Activated naive CD4-positive, alpha-beta T cell treated with anti-CD3 and anti-CD28 coated beads, Interleukin-2, amount 50 U/mL, for 72 hours (primary cell): ENCODE measurements at places on chromosomes 6 and 20.

GRCh38 chr6:89643406-89643805 is 4.9 kb upstream of the LYRM2 start:
- no peak for DNase-seq

- DNase-seq, result no peak
These were observed 143.8 kb downstream of the SYCP2 start for GRCh38 chr20:59789686-59790085.

- DNase-seq, result no peak
These were observed 42.5 kb downstream of the ID4 start for GRCh38 chr6:19879663-19880062.

- no peak for DNase-seq
These were observed 33.9 kb downstream of the ZNF133 start for GRCh38 chr20:18321976-18322950.

- no peak for DNase-seq
These were observed 252.9 kb upstream of the MAN1A1 start for GRCh38 chr6:119602215-119603178.

- DNase-seq, result no peak
These were observed 27.1 kb downstream of the RIPOR2 start for GRCh38 chr6:24908650-24909035.

- no peak for DNase-seq
These were observed 14.2 kb downstream of the TXLNB start for GRCh38 chr6:139277587-139277986.

- DNase-seq, result no peak
These were observed 159.3 kb upstream of the JARID2 start for GRCh38 chr6:15086348-15087158.

GRCh38 chr20:16517946-16518783 is 55.1 kb downstream of the KIF16B start:
- DNase-seq, result no peak

DNA sequence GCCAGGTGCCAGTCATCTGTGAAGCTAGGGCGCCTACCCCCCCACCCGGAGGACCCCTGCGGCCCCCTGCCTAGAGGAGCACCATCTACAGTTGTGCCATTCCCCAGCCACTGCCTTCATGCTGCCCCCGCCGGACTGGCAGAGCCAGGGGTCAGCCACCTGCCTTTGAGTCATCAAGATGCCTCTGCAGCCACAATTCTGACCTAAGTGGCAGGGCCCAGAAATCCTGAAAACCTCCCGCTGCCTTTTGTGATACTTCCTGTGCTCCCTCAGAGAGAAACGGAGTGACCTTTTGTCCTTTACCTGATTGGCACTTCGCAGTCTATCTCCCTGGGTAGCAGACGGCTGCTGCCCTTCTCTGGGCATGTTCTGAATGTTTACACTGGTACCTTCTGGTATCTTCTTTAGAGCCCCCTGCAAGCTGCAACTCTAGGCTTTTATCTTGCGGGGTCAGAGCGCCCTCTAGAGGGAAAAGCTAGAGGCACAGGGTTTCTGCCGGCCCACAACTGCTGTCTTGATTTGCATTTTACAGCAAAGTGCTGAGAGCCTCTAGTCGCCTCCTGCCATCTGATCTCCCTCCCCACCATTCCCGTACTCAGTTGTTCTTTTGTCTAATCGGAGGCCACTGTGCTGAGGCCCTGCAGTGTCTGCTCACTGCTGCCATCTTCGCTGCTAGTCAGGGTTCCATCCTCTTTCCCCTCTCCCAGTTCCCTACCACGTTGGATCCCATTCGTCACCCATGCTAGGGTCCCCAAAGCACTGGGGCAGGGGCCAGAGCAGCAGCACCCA is 26.9 kb downstream of the SPATA2 start:
- DNase-seq, result peak; percentile 64

GRCh38 chr6:51299621-51300380 is 481.1 kb downstream of the TFAP2B start:
- DNase-seq, result no peak

DNA sequence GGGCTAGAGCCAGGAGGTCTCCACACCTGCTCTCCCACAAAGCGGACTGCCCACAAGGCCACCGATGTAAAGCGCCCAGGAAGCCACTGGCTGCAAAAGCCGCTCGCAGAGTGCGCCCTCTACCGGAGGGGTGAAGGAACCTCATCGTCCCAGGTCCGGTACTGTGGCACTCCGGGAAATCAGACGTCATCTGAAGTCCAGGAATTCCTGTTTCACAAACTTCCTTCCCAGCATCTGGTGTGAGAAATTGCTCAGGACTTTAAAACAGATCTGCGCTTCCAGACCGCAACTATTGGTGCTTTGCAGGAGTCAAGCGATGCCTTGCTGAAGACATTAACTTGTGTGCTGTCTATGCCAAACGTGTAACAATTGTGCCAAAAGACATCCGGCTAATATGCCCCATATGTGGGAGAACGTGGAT is 115.1 kb upstream of the ARID1B start:
- no peak for DNase-seq

DNA sequence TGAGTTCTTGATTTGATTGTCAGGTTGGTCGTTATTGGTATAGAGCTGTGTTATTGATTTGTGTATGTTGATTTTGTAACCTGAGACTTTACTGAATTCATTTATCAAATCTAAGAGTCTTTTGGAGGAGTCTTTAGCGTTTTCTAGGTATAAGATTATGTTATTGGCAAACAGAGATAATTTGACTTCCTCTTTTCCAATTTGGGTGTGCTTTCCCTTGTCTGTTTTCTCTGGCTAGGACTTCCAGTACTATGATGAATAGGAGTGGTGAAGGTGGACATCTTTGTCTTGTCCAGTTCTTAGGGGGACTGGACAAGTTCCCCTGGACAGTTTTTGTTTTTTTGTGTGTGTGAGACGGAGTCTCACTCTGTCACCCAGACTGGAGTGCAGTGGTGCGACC is 17.4 kb downstream of the HLA-DOA start:
- no peak for DNase-seq

DNA sequence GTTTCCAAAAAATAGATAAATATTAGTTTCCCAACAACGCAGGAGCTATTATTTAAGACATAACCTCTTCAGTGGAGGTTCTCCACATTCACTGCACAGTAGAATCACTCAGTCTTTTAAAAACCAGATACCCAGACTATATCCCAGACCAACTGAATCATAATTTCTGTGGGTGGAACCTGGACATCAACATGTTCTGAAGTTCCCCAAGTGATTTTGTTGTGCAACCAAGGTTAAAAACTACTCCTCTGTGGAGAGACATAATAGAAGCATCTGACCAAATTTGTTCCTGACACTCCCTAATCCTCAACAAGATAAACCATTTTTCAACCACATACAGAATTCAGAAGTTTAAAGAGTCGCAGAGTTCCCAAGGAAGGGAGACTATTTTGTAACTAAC is 42.3 kb downstream of the STK38 start:
- no peak for DNase-seq

DNA sequence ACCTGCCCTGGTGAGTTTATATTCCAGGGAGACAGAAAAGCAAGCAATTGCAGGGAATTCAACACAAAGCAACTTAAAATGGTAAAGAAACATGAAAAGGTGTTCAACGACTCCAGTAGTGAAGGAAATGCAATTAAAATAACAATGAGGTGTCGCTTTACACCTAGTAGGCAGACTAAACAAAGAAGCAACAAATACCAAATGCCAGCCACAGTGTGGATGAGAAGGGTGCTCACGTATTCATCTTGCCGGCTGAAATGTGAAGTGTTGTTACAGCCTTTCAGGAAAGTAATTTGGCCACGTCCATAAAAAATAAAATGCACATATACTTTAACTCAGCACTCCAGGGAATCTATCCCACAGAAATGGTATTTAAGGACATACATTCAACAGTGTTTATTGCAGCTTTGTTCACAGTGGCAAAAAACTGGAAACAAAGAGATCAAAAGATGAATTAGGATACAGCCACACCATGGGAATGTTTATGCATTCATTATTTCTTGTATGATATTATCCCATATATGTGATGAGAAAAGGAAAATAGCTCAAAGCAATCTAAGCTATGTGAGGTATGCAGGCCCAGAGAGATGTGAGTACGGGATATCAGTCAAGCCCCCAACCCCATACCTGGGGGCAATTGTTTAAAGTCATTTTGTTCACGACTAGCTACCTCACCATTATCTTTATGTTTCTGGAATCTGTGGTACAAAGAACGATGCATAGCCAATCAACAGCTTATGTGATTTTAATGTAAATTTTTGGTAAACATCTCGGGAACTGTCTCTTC is 266.0 kb upstream of the SOX4 start:
- no peak for DNase-seq
